Stimulated activated CD8-positive, alpha-beta memory T cell treated with anti-CD3 and anti-CD28 coated beads, Interleukin-15, amount 100 ng/mL, for 1 hour (primary cell): ENCODE measurements at places on chromosomes 2 and 18.

GRCh38 chr2:168457190-168457895 is 1.3 kb downstream of the CERS6 start:
- DNase-seq: no peak

- no peak for DNase-seq
These were observed 77.7 kb downstream of the THADA start for GRCh38 chr2:43518181-43518580.

- no peak for DNase-seq
These were observed 2.8 kb downstream of the HDAC4 start for GRCh38 chr2:239397931-239398471.

DNA sequence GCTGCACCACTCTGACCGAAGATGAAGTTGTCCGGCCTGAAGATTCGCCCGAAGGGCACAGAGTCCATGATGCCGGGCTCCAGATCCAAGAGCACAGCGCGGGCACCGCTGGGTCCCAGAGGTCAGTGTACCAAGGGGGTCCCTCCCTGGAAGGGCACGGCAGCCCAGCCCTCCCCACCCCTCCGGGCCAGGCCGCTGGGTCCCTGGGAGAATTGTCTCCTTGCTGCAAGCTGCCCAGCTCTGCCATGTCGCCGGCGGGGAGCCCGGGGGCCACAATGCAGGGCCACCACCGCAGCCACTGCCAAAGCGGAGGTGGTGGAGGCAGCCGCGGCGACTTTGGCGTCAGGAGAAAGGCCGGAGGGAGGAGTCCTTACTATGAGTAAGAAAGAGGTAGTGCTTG is 189.5 kb upstream of the CYRIA start:
- DNase-seq: no peak

- no peak for DNase-seq
These were observed 6.3 kb downstream of the MYO7B start for GRCh38 chr2:127541809-127542208.

DNA sequence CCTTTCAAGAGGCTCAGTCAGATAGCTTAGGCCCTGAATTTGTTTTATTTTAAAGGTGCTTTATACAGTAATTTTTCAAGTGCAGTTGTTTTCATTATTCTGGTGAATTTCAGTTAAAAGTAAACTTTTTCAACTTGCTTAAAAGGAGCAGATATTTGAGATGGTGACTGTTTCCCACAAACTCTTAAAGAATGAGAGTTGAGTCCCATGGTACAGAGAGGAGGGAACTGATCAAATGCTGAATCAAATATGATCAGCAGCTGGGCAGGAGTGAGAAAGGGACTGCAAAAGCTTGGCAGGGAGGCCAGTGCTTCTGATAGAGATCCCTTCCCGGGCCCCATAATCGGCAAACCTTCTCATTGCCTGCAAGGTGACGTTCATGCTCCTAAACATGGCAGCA is 91.2 kb downstream of the KCNS3 start:
- no peak for DNase-seq

DNA sequence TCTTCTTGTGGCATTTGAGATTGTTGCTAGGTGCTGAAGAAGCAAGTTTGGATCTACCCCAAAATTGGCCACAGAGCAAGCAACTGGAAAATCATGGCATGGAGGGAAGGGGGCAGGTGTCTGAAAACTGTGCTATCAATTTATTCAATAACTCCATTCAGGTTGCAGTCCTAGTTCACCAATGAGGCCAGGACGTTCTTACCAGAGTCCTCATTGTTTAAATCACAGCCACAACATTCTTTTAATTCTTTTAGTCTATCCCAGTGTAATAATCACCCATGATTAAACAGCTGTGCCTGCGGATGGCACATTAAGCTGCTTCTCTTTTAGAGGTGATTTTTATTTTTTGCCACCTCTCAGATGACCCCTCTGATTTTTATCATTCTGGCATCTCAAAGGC is 103.5 kb downstream of the ANKRD44 start:
- no peak for DNase-seq

GRCh38 chr2:192254444-192254843 is 59.7 kb upstream of the TMEFF2 start:
- DNase-seq: no peak

GRCh38 chr2:55498582-55498981 is 20.9 kb upstream of the CFAP36 start:
- DNase-seq: no peak

DNA sequence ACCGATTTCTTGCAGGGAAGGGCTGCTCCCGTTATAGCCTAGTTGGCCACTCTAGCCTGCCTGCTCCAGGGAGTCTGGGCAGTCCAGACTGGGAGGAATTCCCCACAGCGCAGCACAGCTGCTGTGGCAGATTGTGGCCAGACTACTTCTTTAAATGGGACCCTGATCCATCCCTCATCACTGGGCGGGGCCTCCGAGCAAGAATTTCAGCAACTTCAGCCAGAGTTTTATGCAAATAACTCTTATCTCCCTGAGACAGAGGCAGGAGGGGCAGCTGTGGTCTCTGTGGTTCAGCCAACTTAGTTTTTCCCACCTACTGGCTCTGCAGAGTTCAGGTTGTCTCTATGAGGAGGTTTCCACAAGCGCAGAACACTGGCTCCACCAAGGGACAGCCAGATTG is 1583.2 kb downstream of the SUCLG1 start:
- no peak for DNase-seq

GRCh38 chr2:30948130-30948529 is 140.9 kb upstream of the CAPN13 start:
- no peak for DNase-seq

GRCh38 chr2:152548111-152548875 is 169.0 kb downstream of the PRPF40A start:
- DNase-seq: no peak

GRCh38 chr2:163775304-163775703 is 39.5 kb upstream of the FIGN start:
- no peak for DNase-seq

DNA sequence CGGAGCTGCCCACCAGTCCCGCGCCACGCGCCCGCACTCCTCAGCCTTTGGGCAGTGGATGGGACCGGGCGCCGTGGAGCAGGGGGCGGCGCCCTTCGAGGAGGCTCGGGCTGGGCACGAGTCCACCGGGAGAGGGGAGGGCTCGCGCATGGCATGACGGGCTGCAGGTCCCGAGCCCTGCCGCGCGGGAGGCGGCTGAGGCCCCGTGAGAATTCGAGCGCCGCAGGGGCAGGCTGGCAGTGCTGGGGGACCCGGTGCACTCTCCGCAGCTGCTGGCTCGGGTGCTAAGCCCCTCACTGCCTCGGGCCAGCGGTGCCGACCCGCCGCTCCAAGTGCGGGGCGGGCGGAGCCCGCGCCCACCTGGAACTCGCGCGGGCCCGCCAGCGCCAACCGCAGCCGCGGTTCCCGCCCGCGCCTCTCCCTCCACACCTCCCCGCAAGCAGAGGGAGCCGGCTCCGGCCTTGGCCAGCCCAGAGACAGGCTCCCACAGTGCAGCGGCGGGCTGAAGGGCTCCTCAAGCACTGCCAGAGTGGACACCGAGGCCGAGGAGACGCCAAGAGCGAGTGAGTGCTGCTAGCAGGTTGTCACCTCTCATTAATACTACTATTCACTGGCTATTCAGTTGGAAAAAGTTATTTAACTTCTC is 3.6 kb upstream of the TTC21B start:
- no peak for DNase-seq

GRCh38 chr2:102387763-102388546 is 32.4 kb downstream of the IL18R1 start:
- DNase-seq: no peak

DNA sequence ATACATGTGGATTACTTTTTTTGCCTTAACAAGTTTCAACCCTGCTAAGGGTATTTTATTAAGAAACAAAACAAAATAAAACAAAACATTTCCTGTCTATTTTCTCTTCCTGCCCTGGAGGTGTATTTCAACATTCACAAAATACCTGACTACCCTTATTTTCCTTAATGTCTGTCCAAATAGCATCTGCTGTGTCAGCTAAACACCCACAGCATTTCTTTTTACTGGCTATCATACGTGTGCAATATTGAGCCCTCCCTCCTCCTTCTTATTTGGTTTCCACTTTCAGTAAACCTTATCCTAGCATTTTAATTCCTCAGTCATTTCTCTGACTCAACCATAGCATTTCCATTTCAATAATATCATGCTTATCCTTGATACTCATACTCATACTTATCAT is 1420.0 kb upstream of the ZEB2 start:
- no peak for DNase-seq

- no peak for DNase-seq
These were observed 256.7 kb downstream of the HDAC4 start for GRCh38 chr2:239143858-239144712.

- no peak for DNase-seq
These were observed 129.4 kb upstream of the CXCR4 start for GRCh38 chr2:136247204-136247950.

DNA sequence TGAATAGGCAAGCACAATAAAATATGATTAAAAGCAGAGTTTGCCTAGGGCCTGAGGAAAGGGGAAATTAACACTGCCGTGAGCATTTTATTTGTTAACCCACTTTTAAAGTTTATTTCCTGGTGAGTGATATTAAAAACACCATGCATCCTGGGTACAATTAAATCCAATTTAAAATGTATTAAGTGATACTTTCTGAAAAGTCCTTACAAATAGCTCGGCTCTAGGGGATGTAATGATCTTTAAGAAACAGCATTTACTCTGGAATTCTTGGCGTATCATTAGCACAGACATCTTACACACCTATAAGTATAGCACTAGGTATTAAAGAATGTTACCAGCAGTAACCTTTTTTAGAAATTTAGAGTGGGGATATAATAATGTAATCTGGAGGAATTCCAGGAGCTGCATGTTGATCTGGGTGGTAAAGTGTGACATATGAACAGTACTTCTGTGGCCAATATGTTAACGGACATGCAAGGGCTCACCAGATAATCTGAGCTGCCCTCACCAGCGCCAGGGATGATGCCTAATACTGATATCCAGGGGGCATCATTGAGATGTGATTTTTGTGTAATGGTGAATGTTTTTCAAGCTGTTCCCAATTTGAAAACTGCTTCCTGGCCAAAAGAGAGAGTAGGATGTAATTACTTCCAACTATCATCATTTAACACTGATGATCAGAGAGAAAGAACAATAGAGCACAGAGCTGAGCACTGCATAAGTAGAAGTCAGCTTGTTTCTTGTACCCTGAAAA is 235.9 kb downstream of the DSEL start:
- DNase-seq: no peak

DNA sequence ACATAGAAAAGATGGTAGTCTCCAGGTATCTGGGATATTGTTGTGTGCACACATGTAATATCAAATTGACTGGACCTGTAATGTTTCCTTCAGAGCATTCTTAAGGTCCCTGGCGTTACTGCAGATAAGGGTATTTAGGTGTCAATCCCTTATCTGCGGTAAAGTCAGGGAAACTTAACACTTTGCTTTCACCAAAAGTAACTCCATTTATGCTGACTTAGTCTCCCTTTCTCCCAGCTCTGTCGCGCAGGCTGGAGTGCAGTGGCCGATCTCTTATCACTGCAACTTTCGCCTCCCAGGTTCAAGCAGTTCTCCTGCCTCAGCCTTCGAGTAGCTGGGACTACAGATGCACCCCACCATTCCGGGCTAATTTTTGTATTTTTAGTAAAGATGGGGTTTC is 1.8 kb downstream of the CNNM3 start:
- no peak for DNase-seq

DNA sequence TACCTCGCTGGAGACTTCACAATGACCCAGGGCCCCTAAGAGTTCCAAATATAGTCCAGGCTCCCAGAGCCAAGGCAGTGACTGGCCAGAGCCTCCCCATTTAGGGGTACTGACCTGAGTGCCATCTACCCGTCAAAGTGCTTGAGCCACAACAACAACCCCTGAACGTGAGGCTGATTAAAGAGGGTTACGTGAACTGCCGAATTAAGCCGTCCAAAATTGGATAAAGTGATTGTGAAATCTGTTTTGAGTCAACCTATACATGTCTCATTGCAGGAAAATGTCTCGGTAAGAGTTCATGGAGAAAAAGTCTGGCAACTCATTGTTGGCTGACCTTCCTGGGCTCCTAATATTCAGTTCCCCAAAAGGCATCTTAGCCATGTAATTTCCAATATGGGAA is 116.3 kb downstream of the TTC32 start:
- DNase-seq: no peak

- no peak for DNase-seq
These were observed 5.7 kb downstream of the ROCK1 start for GRCh38 chr18:21105936-21106335.
